ENCODE measurements at places on chromosomes 4 and X.

DNA sequence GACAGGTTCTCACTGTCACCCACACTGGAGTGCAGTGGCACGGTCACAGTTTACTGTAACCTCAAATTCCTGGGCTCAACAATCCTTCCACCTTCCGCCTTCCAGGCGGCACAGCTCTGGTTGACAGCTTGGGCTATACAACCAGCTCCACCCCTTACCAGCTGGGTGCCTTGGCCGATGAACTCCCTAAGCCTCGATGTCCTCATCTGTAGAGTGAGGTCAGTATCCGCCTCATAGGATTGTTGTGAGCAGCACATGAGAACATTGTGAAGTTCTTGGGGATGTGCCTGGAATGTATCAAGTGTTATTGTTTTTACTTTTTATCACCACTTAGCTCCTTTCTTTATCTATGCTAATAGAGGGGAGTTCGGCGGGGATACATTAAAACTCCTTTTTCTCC lies 23.3 kb downstream of the UCHL1 start:
- DNase-seq, result no peak

GRCh38 chr4:27397886-27398285 lies 537.2 kb downstream of the STIM2 start:
- DNase-seq, result peak; percentile 47

GRCh38 chrX:44651358-44651757 lies 108.7 kb upstream of the FUNDC1 start:
- no peak for DNase-seq

DNA sequence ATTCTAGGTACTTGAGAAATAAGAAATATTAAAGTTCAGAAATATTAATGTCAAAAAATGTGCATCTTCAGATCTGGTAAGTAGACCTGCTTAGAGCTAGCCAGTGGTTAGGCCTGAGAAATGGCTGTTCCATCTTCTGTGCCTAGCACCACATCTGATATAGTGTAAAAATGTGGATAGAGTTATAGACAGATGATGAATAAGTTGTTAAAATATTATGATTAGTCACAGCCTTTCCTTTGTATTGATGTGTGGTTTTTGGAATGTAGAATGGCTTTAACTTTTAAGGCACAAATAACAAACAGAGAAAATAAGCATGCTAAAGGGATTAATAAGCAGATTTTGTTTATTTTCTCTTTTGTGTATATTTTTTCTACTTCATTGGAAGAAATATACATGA lies 133.5 kb upstream of the NUDT6 start:
- DNase-seq, result no peak

- no peak for DNase-seq
These were observed 6.2 kb downstream of the CLCN3 start for GRCh38 chr4:169626331-169627282.

All from fibroblast of skin of left biceps (primary cell).